ENCODE measurements at places on chromosomes 5 and 9.

GRCh38 chr9:31023847-31024246 lies 1360.6 kb upstream of the ACO1 start:
- no peak for DNase-seq

- no peak for DNase-seq
These were observed 14.2 kb downstream of the TCERG1 start for GRCh38 chr5:146461319-146461718.

- DNase-seq, result no peak
These were observed 1.2 kb downstream of the SEMA4D start for GRCh38 chr9:89496645-89497256.

GRCh38 chr5:84086511-84086910 lies 298.2 kb downstream of the EDIL3 start:
- DNase-seq, result no peak

- DNase-seq, result no peak
These were observed 64.3 kb downstream of the CPLANE1 start for GRCh38 chr5:37184748-37185364.

DNA sequence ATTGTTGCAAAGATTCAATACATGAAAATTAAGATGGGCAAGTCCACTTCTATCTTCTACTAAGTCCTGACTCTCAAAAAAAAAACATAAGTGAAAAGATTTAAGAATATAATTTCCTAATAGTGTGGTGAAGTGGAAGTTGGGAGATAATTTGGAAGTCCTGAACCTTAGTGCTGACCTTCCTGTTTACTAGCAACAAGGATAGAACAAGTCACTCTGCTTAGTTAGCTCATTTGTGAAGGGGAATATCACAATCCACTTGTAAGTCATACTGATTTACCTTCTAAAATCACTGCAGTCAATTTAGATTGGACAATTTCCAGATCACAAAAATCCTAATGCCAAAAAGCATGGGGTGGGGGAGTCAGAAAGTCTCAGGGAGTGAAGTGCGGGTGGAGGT lies 43.4 kb upstream of the PCSK5 start:
- DNase-seq, result no peak

- DNase-seq, result no peak
These were observed 1609.2 kb upstream of the ACO1 start for GRCh38 chr9:30775236-30775635.

DNA sequence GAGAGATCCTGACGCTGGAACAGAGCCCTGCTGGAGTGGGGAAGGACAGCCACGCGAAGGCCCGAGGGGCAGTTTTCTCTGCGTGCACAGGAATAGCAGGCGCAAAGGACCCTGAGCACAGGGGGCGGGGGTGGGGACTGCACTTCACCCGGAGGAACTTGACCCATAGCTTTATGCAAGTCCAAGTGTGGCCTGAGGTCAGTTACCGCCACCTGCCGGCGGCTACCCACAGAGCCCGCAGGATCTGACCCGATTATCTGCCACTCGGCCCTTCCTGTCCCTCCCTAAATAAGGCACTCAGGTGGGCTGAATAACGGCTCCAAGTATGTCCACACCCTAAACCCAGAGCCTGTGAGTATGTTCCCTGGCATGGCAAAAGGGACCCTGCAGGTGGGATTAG lies 65.4 kb upstream of the FCN1 start:
- DNase-seq, result no peak

GRCh38 chr9:134170532-134171315 lies 6.4 kb upstream of the RNU6ATAC start:
- DNase-seq, result no peak

GRCh38 chr9:112884721-112885120 lies 6.0 kb downstream of the SLC46A2 start:
- no peak for DNase-seq

DNA sequence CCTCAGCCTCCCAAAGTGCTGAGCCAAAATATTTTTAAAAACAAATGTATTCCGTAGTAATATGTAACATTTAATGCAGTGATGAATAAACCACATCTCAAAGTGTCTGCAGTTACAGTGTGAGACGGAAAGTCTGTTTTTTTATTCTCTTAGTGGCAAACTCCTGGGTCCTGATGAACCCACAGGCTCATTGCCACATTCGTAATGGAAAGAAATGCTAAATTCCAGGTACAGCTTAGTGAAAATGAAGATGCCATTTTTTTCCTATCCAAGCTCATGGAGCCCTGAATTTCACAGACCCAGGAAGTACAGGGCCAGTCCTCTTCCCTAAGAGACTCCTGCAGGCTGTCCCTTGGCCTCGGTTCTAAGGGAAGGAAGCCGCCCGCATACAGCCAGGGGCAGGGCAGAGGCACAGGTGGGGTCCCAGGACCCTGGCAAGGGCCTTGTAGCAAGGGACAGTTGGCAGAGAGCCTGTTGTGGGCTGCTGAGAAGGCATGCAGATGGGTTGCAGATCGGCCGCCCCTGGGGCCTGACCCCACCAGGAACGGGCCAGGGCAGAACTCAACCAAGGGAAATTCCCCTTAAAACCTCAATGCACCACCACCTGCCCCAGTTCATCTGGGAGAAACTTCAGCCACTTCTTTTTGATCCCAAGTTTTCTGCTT lies 36.2 kb downstream of the IPPK start:
- DNase-seq, result no peak

DNA sequence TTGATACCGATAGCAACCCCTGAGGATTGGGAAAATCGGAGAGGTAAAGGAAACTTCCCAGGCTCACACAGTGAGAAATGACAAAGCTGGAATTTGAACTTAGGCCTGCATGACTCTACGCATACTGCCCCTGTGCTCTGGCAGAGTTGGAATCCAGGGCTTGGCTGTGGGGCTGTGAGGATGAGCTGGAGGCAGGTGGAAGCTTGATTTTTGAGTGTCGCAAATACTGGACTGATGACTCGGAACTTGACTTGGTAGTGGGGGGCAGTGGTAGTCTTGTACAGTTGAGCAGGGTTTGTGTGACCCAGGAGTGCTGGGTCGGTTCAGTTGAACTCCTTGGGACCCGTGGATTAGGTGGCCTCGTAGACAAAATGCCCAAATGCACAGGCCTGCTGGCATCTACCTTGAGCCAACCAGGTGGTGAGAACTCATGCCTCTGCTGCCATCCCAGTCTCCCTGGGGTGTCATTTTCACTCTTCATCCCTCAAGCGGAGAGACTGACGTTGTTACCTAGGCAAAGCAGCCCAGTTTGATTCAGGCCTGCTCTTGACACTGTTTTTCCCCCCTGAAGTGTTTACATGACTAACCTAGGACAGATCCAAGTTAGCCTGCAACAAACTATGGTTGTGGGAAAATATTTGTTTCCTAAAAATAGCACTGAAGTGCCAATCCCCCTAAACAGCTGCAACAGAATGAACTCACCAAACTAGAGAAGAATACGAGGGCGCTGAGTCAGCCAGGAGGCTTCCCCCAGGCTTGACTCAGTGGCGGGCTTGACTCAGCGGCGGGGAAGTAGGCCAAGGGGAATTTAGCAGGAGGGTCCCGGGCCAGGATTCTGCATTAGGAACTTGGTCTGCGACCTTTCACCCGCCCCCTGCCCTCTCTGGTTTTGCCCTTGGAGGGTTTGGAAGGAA lies 45.7 kb upstream of the ORM1 start:
- DNase-seq, result no peak

DNA sequence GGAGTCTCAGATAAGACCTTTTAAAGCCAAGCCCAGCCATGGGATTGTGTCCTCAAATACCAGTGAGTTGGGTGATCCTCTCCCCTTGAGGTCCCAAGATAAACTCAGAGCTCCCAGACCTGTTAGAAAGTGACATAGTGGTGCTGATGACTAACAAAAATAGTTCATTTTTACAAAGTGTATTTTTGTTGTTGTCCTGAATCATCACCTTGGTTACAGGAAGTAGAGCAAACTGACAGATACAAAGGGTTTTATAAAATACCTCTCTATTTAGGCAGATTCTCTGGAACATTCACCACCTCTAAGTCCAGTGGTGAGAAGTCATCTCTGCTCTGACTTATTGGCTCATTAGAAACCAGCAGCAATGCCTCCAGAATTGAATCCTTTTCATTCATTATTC lies 259.3 kb downstream of the CEMIP2 start:
- DNase-seq, result no peak

DNA sequence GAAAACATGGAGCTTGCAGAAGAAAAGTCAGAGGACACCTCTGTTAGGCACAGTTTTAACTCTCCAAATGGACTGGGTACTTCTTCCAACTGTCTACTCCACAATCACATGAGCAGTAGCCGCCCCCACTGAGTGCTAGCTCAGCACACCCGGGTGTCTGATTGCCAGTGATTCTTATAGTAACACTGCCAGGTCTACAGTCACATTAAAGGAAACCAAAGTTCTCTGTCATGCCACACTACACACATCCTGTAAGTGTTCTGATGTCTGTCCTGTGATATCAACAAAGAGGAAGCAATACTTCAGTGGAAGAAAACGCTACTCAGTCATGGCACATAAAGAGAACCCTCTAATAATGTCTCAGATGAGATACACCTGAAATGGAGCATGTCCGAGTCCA lies at the start of gene HAVCR2:
HAVCR2 (minus strand) TSS at position 69 of the 400 bp plus-strand sequence; CDS start at position 8, 61 bp downstream.
- DNase-seq, result no peak

DNA sequence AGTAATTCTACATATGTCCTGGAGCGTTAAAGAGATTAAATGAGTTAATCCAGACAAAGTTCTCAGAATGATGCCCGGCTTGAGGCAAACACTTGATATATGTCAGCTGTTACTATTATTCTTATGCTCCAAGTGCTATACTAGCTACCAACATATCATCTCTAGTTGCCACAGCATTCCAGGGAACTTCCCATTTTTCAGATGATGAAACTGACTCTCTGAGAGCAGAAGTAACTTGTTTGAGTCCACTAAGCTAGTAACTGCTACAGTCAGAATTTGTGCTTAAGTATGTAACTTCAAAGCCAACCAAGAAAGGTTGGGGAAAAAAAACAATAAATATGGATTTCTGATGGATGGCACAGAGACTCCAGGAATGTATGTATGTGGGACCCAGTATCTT lies 98.1 kb downstream of the CDK5RAP2 start:
- DNase-seq, result no peak

- no peak for DNase-seq
These were observed 466.6 kb upstream of the DAB2 start for GRCh38 chr5:39891376-39891775.

- no peak for DNase-seq
These were observed 707.0 kb upstream of the ACO1 start for GRCh38 chr9:31677415-31677814.

GRCh38 chr5:28408651-28409050 lies 1370.3 kb upstream of the CDH9 start:
- DNase-seq, result no peak

- no peak for DNase-seq
These were observed 37.6 kb upstream of the SLCO6A1 start for GRCh38 chr5:102536323-102536928.

DNA sequence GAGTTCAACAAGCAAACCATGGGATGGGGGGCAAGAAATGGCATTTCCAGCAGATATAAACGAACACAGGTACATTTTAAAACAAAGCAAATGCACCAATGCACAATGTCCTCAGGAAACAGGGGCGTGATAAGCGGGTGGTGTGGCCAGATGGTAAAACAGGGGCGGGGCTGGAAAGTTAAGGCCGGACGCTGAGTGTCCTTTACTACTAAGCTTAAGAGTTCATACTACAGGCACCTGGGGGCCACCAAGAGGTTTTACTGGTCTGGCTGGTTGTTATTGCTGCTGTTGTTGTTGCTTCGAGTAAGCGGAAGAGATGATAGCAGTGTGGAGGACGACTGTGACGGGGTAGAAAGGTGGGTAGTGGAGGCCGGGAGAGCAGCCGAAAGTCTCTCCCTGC lies 99.8 kb downstream of the ATPSCKMT start:
- DNase-seq, result no peak

DNA sequence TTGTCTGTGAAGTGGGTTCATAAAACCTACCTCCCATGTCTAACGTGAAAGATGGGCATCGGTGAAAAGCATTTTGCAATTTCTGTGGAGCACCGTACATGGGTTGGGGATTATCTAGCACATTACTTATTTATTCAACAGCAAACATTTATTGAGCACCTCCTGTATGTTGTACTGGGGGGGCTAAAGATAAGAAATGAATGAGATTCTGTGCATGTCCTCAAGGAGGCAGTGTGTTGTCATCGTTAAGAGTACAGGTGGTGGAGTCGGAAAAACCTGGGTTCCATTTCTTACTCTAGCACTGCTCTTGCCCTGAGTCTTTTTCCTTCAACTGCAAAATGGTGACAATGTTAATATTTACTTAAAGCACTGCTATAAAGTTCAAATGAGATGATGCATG lies 30.4 kb upstream of the DENND1A start:
- no peak for DNase-seq

- DNase-seq, result no peak
These were observed 120.6 kb downstream of the TTLL11 start for GRCh38 chr9:121972501-121972981.

GRCh38 chr5:177447066-177447610 lies 524 bp downstream of the PRR7 start:
- DNase-seq, result no peak

DNA sequence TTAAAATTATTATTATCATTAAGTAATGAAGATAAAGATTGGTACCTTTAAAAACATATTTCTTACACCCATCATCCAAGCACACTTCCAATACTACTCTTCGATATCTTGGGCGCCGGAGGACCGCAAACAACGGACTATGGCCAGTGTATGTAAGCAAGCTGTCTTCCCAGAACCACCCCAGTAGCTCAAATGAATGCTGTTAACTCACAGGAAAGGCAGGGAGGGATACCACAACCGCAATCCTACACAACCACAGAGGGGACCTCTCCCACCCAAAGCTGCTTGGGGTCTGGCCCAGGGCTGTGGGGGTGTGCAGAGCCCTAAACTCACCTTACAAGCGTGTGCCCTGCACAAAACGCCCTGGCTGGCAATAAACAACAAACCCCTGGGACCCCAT lies 20.6 kb downstream of the GOLM1 start:
- no peak for DNase-seq

DNA sequence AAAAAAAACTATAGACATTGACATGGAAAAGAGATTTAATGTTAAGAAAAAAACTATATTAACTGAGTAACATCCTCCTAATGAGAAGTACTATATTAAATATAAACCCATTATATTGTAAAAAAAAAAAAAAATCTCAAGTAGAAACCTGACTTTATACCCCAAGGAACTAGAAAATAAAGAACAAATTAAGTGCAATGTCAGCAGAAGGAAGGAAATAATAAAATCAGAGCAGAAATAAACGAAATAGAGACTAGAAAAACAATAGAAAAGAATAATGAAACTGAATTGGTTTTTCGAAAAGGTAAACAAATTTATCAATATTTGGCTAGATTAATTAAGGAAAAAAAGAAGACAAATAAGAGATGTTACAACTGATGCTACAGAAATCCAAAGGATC lies 329.1 kb upstream of the ZNF608 start:
- DNase-seq, result no peak

DNA sequence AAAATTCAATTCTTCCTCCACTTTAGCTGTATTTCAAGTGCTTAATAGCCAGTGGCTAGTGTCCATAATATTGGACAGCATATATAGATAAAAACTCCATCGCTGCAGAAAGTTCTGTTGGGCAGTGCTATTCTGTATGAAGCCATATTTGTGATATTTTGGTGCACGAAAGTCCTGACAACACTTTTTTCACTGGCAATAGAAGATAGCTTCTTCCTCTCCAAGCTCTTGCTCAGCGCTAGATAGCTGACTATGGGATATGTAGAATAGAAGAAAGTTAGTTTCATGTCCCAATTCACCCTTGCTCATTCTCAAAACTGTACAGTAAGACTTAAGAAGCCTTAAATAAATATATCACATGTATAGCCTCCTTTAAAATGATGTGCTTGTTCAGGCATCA lies 269.9 kb downstream of the TLR4 start:
- DNase-seq, result no peak

Data from stimulated activated CD8-positive, alpha-beta memory T cell treated with anti-CD3 and anti-CD28 coated beads, Interleukin-7, amount 100 ng/mL, for 1 hour (primary cell).